ENCODE measurements at places on chromosomes 13 and 19.

GRCh38 chr19:1567848-1568227, 287 bp downstream of the MEX3D start:
- no peak for DNase-seq

DNA sequence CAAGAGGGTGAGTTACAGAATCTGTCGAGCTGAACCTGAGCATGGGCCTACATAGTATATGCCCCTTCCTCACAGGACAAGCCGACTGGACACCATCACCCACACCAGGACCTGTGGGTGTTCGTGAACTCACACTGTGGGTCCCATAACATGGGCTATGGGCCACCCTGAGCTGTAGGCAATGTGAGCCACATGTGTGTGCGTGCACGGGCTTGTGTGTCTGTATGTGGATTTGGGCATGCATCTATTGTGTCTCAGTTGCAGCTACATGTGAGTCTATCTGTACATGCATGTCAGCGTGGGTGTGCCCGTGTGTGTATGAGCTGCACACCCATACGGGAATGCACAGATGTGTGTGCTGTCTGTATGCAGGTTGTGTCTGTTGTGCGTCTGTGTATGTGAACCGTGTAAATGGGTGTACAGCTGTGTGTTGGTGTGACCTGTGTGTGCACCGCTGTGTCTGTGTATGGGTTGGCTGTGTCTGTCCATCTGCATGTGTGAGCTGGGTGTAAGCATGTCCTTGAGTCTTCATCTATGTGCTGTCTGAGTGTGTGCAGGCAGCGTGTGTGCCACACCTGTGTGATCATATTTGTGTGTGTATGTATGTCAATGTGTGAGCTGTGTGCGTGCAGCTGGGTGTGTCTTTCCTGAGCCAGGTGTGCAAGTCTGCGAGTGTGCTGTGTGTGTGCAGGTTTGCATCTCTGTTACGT, 1.7 kb downstream of the NOTCH3 start:
- no peak for DNase-seq

DNA sequence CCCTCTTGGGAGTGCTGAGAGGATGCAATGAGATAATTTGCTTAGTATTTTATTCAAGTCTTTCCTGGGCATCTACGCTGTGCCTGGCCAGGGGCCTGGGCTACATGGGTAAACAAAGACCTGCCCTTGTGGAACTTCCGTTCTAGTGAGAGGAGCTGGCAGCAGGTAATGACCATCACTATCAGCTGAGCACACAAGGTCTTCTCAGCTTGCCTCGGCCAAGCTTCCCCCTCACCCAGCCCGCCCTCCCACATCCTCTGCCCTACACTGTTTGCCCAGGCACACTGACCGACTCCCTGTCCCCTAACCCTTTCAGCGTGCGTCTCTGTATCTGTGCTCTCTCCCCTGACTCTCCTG, 8.6 kb upstream of the FKRP start:
- no peak for DNase-seq

DNA sequence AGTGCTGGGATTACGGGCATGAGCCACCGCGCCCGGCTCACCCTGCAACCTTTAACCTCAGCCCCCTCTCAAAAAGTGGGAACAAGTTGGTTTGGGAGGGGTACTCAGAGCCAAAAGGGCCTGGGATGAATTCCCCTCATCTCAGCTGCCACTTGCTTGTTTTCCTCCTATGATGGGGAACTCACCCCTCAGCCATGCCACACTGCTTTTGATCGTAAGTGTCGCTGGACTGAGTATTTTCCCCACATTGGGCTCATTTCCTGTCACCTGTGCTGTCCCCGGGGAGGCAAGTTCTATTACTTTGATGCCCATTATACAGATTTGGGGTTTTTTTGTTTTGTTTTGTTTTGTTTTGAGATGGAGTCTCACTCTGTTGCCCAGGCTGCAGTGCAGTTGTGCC, 6.5 kb downstream of the R3HDM4 start:
- DNase-seq, result no peak

DNA sequence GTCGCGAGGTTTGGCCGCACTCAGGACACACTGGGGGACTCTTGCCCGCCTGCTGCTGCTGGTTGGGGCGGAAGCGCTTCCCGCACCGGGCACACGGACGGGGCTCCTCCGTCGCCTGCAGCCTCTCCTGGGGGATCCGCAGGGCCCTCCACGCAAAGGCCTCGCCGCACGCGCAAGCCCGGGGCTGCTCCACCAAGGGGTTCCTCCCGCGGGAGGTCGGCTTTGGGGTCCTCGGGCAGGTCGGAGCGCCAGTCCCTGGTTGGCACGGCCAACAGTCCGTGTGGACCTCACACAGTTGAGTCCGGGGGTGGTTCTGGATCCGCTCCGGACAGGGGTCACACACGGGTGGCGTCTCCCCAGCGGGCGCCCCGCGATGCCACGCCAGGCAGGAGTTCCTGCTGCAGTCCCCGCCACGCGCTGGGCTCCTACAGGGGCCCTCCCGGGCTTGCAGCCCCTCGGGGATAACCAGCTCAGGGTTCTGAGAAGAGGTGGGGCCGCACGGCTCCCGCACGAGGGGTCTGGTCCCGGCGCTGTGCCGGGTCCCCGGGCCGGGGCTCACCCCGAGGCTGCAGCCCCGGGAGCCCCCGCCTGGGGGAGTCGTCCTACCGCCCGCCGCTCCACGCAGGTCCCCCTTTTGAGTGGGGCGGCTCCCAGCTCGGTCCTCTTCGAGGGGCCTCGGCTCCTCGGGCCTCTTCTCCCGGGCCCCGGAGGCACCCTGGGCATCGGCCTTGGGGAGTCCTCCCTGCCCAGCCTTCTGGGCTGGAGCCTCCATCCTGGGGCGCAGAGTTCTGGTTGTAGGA, 6.2 kb upstream of the ZNF497 start:
- DNase-seq, result no peak

DNA sequence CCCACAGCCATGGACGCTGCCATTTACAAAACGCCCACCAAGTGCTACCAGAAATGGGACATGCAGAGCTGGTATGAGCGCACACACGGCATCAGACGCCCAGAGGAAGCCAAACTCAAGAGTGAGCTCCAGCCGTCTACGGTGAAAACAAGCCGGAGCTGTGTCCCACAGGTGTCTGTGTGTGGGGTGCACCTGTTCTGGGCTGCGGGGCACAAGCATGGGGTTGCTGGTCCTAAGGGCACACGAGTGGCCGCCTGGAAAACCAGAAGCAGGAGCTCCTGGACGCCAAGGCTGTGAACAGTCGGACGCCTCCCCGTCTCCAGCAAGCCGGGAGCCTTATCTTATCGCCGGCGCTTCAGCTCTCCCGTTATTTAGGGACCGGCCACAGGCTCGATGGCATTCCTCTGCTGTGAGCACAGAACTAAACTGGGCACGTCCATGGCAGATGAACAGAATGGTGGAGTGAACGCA, 1.3 kb downstream of the ADPRHL1 start:
- DNase-seq, result no peak

DNA sequence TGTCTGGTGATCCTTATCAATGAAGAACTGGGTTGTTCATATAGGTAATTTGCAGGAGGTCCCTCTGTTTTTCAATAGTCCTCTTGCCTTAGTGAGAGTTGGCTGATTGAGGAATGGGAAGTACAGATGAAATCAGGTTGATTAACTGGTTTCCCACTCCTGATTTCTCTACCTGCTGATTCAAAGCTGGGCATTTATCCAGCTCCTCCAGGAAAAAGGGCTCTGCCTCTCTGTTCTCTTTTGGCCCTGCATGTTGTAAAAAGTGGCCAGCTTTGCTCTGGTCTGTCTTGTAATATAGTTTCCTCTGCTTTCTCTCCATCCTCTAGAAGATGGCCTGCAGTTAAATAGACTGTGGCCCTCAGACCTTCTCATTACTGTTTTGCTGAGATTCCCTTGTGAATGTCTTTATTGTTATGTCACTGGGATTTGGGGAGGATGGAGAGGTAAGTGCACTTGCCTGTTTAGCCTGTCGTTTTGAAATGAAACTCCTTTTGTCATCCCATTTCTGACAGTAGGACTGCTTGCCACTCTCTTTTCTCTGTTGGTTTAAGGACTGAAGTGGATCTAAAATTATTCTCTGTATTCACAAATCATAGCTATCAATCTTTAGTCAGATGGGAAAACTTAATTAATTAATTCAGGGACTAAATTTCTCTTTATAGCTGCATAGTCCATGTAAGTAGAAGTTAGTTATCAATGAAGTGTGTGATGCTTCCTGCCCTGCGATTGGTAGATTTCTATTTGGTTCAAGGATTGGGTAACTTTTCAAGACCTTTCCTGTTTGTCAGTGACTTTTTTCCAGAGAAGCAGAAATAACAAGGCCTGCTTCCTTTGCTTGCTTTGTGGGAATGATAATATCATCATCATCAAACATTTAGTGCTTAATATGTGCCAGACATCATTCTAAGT, 28.5 kb downstream of the GARRE1 start:
- no peak for DNase-seq

DNA sequence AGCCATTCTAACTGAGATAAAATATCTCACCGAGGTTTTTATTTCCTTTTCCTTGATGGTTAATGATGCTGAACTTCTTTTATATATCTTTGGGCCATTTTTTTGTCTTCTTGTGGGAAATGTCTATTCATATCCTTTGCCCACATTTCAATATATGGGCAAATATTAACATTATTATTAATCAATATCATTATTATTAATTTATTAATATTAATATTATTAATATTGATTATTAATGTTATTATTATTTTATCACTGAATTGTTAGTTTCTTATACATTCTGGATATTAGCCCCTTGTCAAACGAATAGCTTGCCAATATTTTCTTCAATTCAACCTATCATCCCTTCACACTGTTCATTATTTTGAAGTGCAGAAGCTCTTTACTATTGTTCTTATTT, 2203.6 kb downstream of the PCDH9 start:
- no peak for DNase-seq

- no peak for DNase-seq
Measured at GRCh38 chr19:30269638-30270037, 102.5 kb upstream of the ZNF536 start.

GRCh38 chr13:37473035-37473434, 125.5 kb downstream of the POSTN start:
- DNase-seq, result no peak

GRCh38 chr19:37953171-37953917, 46.3 kb downstream of the SIPA1L3 start:
- DNase-seq, result peak; percentile 83

DNA sequence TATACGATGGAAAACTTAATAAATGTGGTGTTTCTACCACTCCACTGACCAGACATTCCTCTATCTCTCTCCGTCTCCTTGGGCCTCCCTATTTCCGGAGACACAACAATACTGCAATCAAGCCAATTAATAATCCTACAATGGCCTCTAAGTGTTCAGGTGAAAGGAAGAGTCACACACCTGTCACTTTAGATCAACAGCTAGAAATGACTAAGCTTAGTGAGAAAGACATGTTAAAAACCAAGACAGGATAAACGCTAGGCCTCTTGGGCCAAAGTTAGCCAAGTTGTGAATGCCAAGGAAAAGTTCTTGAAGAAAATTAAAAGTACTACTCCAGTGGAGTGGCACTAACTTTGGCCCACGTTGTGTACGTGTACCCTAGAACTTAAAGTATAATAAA, 22.5 kb downstream of the ZDHHC20 start:
- no peak for DNase-seq

DNA sequence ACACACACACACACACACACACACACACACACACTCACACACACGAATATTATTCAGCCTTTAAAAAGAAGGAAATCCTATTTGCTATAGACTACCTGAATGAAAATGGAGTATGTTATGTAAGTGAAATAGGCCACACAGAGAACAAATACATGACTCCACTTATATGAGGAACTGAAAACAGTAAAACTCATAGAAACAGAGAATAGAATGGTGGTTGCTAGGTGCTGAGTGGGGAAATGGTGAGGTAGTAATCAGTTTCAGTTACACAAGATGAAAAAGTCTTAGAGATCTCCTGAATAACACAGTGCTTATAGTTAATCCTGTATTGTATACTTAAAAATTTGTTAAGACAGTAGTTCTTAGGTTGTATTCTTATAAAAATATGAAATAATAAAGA, 8.2 kb downstream of the ZNF677 start:
- DNase-seq, result no peak

GRCh38 chr13:62687732-62688131, 1272.1 kb upstream of the PCDH20 start:
- DNase-seq, result no peak

- peak; percentile 99 for DNase-seq
Measured at GRCh38 chr19:43765109-43765876, 10.5 kb upstream of the SMG9 start.

GRCh38 chr19:46197314-46198070, 32.0 kb upstream of the IGFL1 start:
- no peak for DNase-seq

- DNase-seq, result no peak
Measured at GRCh38 chr19:39133431-39134270, 8.1 kb downstream of the PAK4 start.

DNA sequence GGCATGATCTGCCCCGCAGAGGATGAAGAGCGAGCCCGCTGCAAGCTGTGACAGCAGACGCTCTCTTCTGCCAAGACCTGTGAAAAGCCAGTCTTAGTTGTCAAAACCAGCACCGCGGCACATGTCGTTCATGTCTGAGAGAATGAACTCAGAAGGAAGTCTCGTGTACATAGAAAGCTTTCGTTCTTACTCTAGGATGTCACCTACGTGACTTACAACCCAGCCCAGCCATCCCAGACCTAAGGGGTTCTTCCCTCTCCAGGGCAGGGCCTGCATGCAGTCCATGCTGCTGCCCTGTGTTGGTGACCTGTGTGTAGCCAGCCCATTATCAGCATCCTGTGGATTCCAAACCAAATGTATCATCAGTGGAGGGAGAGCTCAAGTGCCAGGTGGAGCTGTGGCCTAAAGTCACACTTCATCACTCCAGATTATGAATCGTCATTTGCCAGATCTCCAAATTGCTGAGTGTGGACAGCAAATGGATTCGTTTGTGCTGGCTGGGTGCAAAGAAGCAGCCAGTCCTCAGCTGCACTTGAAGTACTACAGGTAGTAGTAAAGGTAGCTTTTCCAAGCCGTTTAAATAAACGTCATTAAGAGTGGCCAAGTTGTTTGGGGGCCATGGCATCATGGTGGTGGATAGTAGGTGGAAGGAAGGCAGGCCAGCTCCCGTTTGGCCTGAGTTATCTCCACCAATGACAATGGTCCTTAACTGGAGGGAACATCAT, 73.9 kb upstream of the GPR183 start:
- no peak for DNase-seq

DNA sequence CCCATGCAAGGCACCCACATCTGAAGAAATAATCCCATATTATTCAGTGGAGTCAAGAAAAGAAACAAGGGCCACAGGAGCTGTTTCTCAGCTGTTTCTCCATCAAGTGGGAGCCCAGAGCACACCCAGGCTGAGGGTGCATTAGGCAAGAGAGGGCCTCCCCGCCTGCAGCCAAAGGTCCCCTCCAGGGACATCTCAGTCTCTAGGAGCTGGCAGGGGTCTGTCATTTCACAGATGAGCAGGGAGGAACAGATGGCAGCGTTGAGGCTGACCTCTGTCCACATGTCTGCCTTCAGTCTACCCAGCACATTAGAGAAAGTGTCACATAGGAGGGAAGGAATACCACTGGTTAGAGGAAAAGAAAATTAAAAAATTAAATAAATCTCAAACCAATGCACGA, 157.7 kb downstream of the ZNF536 start:
- no peak for DNase-seq

Data from EH (cell line).